ENCODE measurements at places on chromosomes 3 and 15.

- peak; percentile 56 for DNase-seq
Observed at GRCh38 chr3:113747283-113748046, 630 bp downstream of the ATP6V1A start.

DNA sequence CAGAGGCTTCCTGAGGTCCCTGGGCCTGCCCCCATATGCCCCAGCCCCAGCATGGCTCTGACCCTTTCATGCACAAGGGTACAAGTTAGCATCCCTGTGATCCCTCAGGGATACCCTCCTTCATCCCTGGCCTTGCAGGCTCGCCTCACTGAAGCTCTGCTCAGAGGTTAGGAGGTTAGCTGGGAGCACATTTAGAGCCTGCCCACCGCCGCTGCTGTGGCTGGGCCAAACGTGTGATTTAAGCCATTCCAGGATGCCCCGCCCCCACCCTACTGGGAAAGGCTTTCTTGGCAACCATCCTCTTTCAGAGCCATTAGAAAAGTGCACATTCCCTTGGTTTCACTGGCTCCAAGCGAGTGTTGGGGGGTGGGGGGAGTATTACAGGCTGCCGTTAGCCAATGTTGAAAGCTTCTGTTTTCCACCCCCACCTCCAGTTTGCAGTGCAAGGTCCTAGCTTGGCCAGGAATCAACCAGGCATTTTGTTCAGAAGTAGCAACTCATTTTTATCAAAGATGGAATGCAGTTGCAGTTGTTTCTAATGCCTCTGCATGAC, 6.3 kb upstream of the HES1 start:
- no peak for DNase-seq

- no peak for DNase-seq
Observed at GRCh38 chr3:1442271-1442670, 349.4 kb downstream of the CNTN6 start.

DNA sequence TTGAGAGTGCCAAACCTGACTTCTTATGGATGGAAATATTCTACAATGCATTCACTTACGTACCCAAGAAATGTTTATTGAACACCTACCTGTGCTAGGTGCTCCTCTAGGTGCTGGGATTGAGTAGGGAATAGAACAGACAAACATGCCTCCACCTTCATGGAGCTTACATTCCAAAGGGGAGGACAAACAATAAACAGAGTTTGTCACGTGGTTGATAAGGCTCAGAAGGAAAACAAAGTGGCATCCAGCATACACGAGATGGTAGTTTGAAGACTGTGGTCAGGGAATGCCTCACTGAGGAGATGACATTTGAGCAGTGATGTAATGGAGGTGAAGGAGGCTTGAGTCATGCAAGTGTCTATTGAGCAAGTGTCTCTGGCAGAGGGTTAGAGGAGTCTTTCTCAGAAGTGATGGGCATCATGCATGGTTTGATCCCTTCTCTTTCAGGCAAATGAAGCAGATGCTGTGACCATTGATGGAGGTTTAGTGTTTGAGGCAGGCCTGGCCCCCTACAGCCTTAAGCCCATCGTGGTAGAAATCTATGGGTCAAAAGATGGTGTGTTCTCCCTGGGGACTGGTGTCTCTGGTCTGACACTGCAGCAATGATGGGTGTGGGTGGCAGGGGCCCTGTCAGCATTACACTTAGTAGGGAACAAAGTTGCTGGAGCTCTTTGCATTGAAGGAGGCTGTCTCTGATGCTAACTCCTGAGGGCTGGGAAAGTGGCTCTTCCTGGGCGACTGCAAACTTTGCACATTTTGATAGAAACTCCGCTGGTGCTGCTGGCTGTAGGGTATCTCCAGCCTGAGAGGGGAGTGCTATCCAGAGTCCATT, 29.7 kb upstream of the TOPBP1 start:
- peak; percentile 22 for DNase-seq

- DNase-seq = no peak
Observed at GRCh38 chr3:29525254-29525881, 244.5 kb downstream of the RBMS3 start.

- DNase-seq = no peak
Observed at GRCh38 chr15:75028991-75029377, 5.6 kb downstream of the PPCDC start.

DNA sequence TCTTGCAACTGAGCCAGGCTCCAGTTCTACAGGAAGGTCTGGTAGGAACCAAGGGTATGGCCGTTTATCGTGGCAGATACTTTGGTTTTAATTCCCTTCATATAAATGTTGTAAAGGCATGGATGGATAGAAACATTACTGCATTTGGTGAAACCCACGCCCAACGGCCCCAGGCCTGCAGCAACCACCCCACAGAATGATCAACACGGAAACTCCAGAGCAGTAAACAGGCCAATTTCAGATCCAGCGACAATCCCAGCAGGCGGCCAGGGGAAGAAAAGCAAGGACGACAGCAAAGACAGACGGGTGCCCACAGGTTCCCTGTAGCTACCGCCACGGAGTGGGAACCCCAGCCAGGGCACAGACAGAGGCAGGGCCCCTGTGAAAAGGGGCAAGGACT, 32.6 kb upstream of the PCSK6 start:
- no peak for DNase-seq

DNA sequence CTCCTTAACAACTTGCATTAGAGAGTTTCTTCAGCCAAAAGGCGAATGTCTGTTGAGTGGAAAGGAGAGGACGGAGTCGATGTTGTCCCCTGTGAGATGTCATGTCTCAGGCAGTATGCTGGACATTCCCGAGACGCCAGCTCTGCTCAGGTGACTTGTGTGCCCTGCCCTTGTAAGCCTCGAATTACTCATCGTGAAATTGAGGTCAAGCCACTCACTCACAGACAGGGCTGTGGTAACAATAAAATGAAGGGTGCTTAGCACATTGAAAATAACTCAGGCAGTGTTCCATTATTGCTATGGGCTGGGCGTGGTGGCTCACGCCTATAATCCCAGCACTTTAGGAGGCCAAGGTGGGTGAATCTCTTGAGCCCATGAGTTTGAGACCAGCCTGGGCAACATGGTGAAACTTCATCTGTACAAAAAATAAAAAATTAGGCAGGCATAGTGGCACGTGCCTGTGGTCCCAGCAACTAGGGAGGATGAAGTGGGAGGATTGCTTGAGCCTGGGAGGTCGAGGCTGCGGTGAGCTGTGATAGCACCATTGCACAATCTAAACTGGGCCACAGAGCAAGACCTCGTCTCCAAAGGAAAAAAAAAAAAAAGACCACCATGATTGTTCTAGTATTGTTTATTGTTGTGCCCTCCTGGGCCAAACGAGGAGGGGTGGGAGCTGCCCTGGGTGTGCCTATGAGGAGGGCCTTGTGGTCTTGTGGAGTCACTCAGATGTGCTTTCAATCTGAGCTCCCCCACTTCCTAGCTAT, 214.4 kb downstream of the THSD4 start:
- no peak for DNase-seq

GRCh38 chr15:63593705-63594671, 3.2 kb upstream of the FBXL22 start:
- peak; percentile 29 for DNase-seq

- DNase-seq = no peak
Observed at GRCh38 chr3:72080095-72080494, 295.1 kb upstream of the PROK2 start.

DNA sequence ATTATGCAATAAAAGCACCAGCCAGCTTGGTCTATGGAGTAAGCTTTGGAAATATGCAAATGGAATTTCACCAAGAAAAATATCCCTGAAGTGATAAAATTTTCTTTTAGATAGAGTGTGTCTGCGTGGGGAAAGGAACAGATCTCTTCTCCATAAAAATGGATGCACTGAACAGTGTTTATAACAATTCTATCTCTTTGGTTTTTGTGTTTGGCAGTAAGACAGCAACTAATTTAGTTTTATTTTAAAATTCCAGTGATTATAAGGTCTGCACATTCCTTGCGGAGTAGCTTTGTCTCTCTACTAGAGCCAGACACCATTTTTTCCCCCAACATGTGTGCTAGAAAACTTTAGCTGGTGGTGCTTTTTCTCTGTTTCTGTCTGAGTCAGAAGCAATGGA, 712.4 kb downstream of the GRM7 start:
- no peak for DNase-seq

DNA sequence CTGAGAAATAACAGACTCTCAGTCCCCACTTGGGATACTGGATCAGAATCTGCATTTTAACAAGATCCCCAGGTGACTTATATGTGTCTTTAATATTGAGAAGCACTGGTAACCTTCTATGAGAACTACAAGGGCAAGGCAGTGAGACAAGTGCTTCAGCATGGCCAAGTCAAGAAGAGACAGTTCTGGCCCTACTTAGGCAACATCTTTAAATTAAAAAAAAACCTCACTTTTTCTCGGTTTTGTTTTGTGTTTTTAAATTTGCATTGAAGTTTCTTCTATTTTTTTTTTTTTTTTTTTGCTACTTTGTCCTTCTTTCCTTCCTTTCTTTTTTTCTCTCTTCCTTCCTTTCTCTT, 42.5 kb upstream of the SPTSSB start:
- DNase-seq = no peak

DNA sequence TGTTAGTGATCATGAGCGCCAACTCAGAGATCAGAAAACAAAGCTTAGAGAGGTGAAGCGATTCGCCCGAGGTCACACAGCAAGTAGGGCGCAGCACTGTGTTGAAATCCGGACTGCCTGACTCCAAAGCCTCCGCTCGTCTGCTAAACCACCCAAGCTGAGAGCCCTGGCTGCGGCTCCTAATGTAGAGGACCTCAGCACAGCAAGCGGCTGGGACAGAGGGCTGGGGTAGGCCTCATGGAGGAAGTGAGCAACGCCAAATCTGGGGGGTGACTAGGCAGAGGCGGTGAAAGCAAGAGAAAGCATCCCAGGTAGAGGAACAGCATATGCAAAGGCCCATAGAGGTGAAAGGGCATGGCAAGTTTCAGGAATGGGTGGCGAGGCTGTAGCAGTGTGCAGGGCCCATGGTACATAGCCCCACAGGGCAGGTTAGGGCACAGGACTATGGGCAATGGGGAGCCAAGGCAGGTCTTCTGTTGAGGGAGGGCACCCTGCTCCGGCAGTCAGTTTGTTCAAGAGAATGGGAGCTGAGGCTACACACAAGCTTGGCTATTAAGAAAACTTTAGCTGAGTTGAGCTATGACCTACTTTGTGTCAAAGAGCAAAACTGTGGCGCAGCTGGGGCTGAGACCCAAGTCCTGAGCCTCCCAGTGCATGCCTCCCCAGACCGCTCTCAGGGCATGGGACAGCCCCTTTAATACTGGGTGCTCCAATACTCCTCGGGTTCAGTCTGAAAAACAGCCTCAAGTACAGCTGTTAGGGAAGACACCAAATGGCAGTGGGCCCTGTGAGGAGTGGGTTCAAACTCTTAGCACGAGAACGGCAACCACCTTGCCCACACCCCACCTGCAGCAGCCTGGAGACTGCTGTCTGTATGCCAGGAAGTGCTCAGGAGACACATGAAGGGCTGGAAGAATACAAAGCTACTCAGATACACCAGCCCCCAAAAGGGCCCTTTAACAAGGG, 988 bp upstream of the CFAP92 start:
- no peak for DNase-seq

- no peak for DNase-seq
Observed at GRCh38 chr3:69712933-69713332, 26.3 kb upstream of the MITF start.

GRCh38 chr3:125119752-125120378, 64.1 kb upstream of the HEG1 start:
- no peak for DNase-seq

DNA sequence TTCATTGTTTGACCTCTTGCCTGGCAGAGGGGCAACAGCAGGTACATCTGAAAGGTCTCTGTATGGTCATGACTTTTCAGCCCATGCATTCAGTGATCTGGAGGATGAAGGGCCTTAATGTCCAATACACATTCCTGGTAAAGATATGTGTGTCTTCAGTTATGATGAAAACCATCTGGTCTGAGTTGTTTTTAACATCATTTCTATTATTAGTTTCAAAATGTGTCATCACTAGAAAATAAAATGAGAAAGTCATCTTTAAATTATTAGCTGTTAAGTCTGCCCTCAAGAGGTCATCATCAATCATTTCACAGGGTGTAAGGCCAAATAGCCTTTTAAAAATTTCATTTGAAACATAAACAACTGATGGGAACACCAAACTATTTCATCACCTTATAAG, 92.1 kb upstream of the PLSCR4 start:
- no peak for DNase-seq

DNA sequence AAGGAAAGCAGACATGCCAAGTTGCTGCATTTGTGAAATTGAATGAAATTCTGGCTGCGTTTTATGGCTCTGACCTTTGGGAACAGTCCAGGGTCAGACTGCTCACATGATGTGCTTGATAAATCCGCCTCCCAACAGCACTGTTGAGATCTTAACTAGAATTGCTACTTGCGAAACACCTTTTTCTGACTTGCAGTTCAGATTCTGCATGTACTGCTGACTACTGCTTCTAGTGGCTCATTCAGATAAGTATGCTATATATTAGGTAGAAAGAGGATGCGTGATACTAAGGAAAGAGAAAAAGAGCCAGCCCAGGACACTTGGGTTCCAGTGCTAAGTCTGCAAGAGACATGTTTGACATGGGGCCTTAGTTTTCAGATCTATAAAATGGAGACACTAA, 129.4 kb downstream of the LPP start:
- DNase-seq = no peak

DNA sequence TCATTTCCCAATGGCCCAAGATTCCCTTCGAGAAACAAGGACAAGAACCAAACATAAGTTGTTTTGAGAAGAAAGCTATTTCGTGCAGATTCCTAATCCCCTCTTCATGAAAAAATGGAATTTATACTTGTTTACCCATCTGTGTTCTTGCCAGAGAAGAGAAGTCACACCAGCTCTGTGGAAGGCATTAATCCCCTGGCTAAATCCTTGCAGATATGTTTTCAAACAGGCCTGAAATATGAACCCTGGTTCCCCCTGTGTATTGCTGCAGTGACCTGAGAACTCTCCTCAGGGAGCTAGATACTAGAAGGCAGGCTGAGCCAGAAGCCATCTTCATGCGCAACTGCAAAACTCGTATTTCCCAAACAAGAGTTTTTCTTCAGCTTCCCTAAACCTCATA, 337.7 kb downstream of the NEK10 start:
- no peak for DNase-seq

GRCh38 chr3:49665822-49666519, 8.2 kb upstream of the APEH start:
- DNase-seq = no peak

- DNase-seq = no peak
Observed at GRCh38 chr15:68298336-68298735, 20.8 kb downstream of the FEM1B start.

- DNase-seq = no peak
Observed at GRCh38 chr3:156816091-156816793, 9.9 kb upstream of the LEKR1 start.

DNA sequence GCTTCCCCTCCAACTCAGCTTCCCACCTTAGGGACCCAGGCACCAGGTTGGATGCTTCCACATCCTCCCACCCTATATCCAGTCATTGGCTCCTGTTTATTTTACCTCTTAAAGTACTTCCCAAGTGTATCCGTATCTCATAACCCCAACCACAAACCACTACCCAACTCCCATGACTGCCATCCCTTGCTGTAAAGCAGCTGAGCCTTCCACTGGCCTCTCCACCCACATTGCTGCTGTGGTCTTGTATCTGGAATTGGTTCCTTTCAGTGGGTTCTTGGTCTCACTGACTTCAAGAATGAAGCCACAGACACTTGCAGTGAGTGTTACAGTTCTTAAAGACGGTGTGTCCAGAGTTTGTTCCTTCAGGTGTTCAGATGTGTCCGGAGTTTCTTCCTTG, 79.8 kb upstream of the HRH1 start:
- no peak for DNase-seq

- no peak for DNase-seq
Observed at GRCh38 chr3:64612082-64612860, 75.5 kb downstream of the ADAMTS9 start.

- DNase-seq = peak; percentile 56
Observed at GRCh38 chr3:174431717-174432116, 427.4 kb upstream of the NAALADL2 start.

- DNase-seq = no peak
Observed at GRCh38 chr15:99818872-99819271, 85.6 kb upstream of the LYSMD4 start.

Data from RKO (cell line).